Stimulated activated CD4-positive, alpha-beta T cell treated with anti-CD3 and anti-CD28 coated beads, Interleukin-2, amount 100 ng/mL, for 24 hours (primary cell): ENCODE measurements at places on chromosomes 16 and 17.

GRCh38 chr16:27439271-27440018 lies 37.5 kb downstream of the IL21R start:
- DNase-seq = no peak

GRCh38 chr17:2963332-2964027 lies 99.9 kb downstream of the OR1D5 start:
- peak; percentile 9 for DNase-seq

DNA sequence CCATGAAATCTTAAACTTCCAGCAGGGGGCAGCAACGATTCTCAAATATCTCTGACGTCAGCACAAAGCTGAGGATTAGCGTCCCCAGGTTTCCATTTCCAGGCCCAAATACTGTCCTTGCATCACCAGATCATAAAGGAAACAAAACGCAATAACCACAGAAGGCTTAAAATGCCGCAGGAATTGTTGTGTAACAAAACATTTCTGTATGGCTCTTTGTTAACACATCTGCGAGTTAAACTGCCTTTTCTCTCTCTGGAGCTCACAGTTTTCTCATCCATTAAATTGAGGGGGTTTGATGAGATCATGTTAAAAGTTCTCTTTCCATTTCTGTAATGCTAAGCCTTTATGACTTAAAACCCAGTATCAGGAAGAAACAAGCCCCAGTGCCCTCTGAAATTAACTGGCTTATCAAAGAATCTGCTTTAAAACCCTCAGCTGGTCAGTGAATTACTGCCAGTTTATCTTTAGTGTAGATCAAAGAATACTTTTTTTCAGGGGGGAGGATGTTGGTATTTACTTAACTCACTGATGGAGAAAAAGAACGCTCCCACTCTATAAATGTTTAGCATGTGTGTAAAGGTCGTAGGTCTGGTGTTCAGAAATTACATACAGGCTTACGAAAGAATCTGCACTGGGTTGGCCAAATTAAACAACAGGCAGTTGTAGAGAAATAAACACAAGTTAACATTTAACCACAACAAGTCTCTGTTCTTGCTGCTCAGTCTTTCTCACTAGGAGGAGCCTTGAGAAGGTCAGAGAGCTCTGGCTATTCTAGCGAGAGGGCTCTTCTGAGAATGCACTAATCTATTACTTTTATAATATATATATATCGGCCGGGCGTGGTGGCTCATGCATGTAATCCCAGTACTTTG lies 10.6 kb upstream of the TERF2 start:
- DNase-seq = peak; percentile 71

- DNase-seq = no peak
Measured at GRCh38 chr16:66845791-66846221, 1.6 kb downstream of the CA7 start.

GRCh38 chr16:8958344-8959167 lies 5.2 kb downstream of the USP7 start:
- peak; percentile 35 for DNase-seq

DNA sequence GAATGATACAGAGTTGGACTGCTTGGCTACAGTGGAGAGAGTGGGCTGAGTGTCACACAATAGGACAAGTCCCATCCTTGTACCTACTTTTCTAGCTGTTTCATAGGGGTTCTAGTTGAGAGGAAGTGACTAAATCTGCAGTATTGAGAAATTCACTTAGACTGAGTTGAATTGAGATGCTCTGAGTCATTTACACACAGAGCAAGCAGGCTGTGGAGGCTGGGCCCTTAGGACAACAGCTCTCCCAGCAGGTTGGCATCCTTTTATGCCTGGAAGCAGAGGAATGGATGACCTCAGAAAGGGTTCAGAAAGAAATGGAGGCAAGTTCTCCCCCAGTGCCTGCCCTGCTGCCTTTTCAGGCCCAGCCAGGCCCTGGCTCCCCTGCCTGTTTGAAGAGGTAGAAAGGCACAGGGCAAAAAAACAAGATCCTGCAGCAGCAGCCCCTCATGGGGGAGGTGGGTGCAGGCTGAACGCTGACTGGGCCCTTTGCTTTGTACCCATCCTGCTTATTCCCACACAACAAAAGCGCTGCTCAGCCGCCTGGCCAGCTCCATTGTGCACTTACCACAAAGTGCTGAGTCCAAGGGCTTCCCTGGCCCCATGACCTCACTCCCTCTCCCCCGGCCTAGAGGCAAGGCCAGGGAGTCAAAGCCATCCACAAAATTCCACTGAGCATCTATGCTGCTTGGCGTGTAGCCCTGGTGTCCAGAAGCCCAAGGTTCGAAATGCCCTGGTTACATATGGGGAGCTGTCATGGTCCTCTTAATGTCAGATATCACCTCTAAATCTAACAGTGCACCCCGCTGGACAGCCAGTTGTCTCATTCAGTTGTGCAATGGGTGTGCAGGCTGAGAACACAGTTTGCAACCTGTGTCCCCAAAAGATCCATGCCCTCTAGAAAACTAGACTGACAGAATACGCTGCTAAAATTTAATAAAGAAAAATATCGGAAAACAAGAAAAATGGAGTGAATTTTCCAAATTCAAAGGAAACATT lies 5.4 kb upstream of the CRYBA1 start:
- DNase-seq = no peak

GRCh38 chr17:6173653-6174052 lies 103.5 kb downstream of the WSCD1 start:
- DNase-seq = no peak

GRCh38 chr16:15870011-15870410 lies 13.2 kb upstream of the MYH11 start:
- no peak for DNase-seq

DNA sequence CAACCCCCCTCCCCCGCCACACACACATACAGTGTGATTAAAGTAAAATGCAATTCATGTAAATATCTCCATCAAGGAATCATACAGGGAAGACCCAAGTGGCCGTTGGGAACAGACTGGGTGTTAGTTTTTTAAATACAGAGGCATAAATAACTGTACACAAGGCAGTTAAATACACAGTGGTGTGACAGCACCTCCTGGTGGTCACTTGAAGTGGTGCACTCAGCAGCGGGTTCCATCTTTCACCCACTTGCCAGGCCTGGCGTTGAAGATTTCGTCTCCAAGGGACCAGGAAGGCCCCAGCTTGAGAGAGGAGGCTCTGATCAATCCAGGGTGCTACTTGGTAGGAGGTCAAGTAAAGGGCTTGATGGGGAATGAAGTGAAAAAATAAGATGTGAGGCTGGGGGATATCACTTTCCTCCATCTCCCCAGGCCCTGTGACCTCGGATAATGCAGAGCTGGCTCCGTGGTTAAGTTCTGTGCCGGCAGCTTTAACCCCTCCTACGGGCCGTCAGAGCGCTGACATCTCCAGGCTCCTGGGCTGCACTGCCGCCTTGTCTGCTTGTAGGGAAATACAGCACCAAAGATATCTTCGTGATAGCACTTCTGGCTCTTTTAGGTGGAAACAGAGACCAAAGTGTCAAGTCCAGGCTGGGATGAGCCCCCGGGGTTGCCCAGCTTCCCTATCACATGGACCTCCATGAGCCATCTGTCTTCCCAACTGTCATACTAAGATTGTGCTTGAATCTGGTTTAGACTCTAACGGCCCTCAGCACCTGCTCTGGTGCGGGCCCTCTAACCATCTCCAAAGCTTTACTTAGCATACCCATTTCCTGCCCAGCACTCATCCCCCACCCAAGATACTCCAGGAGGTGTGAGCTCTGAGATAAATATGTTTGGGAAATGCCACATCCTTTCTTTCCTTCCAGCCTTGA lies 20.7 kb downstream of the LGALS9 start:
- peak; percentile 77 for DNase-seq

- no peak for DNase-seq
Measured at GRCh38 chr17:18143044-18143936, 34.7 kb downstream of the MYO15A start.

DNA sequence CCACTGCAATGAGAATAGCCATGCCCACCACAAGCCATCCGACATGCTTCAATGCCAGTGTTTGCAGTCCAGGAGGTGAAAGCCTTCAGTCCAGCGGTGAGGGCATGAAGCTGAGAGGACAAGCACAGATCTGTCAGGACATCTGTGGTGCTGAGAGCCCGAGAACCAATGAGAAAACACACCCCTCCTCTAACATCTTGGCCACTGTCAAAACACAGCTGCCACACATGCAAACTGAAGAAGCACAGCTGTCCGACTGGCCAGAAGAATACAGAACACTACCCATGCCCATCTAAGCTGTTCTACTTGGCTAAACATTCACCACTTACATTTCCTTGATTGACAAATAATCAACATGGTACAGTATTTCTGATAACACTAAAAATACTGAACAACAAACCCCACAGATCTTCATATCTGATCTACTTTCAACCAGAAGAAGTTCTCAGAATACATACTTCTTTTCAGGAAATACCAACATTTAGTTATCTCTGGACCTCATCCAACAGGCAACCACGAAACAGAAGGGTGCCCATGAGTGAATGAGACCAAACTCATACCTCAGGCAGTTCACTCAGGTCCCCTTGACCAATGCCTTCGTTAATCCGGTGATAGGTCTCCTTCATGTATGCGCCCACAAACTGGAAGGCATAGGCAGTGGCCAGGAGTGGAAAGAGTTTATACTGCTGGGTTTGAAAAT lies 10.2 kb upstream of the FBF1 start:
- no peak for DNase-seq

DNA sequence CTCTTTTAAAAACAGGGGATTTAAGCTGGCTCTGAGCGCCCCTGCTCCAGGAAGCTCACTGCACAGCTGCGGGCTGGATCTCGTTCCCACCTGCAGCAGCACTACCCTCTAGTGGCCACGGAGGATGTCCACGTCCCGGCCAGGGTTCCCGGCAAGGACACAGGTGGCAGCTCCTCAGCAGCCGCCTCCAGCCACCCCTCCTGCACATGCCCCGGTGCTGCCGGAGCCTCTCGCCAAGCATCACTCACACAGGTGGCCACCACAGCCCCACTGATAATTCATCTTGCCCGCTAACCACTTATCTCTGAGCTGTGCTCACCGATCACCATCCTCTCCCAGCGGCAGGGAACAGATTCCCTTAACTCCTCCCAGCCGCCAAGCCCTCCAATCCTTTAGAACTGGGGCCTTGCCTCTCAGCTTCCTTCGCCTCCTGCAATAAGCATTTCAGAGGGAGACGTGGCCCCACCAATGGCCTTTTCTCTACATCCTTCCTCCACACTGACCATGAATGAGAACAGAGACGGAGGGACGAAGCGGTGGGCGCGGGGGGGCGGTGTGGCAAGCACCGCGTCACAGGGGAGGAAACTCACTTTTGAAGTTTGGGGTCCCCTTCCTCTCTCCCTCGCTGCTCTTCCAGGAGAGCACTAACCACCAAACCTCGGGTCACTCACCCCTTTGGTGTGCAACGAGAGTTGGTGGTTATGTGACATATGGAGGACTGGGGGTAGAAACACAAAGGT lies 222.1 kb downstream of the RBFOX3 start:
- DNase-seq = no peak

DNA sequence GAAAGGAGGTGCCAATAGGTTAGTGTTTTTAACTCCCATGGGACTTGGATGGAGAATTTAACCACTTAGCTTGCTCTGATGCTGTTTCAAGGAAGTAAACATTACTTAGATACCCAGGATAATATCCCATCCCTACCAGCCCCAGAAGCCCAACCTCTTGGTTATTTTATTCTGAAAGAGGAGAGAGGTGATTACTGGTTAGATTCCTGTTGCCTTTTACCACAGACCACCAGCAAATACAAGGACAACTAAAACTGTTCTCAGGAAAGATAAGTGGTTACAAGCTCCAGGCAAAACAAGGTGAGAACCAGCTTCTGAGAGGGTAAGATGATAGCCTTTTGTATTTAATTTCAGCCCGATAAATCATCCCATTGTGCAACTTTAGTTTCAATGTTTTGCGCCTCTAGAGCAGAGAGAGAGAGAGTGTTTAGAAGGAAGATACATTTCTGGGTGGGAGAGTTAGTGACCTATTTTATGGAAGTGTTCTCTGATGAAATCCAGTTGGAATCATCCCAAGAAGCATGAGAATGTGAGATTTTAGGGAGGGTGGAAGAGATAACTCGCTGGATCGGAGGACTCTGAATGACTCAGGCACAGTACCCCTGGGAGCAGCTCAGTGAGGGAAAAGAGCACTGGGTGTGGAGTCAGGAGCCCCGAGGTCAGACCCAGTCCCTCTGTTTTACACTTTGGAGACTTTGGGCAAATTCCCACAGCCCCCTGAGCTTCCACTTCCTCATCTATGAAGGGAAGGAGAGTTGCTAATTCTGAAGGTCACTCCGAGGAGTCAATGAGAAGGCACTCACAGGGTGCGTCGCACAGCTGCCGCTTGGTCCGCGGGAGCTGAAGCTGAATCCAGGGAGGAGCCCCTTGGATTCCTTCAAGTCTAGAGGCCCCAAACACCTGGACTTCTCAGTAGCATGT lies 12.1 kb downstream of the GLP2R start:
- no peak for DNase-seq

GRCh38 chr17:8734876-8735275 lies 9.8 kb downstream of the CCDC42 start:
- no peak for DNase-seq
